ENCODE measurements at places on chromosomes 1 and 21.

DNA sequence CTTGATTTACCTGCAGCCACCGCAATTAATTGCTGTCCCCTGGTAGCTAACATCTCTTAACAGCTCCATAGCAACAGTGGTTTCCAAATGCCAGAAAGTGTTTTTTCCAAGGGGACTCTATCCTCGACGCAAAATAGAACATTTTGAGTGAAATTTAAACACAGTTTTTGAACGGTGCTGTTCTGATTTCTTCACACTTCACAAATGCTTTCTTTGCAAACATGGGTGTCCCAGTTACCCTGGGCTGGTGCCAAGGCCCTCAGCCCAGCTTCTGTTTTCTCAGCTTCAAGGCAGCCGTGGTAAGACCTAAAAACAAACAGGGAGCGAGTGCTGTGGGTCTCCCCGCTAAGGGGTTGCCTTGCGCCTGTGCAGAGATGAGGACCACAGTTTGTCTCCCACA is 147.3 kb upstream of the VAMP3 start:
- no peak for DNase-seq

GRCh38 chr1:221742555-221743415 is 896 bp upstream of the DUSP10 start:
- DNase-seq, result peak; percentile 91

DNA sequence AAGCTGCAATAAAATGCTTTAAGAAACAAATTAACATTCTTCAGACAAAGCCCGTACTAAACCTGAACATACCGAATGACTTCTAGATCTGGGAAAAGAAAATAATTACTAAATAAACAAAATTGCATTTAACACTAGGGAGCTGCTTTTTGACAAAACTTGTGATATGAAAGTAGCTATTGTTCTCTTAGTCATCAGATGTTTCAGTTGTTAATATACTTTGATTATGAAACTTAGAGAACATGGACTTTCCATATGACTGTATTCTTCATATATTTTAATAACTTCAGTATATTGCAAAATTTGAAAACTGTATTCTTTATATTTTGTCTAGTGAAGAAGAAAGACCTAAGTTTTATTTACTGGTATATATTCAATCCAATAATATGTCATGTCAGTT is 1262.1 kb downstream of the NCAM2 start:
- DNase-seq, result no peak

DNA sequence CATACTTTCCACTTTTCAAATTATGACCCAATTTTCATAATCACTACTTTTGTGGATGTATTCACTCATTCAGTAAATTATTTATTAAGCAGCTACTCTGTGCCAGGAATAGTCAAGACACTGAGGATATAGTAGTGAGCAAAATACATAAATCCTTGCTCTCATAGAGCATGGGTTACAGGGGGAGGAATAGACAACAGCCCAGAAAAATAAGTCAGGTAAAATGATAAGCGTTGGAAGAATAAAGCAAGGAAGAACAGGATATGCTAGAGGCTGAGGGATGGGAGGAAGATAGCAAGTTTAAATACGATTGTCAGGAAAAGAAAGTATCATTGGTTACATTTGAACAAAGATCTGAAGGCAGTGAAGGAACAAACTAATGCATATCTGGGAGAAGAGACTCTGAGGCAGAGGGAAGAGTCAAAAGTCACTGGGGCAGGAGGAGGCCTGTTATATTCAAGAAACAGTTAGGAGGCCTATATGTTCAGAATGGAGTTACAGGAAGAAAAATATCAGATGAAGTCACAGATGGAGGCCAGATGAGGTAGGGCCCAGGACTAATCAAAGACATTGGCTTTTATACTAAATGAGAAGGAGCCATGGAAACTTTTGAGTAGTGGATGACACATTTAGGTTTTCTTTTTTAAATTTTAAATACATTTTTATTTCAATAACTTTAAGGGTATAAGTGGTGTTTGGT is 42.9 kb downstream of the SEC22B start:
- DNase-seq, result no peak

DNA sequence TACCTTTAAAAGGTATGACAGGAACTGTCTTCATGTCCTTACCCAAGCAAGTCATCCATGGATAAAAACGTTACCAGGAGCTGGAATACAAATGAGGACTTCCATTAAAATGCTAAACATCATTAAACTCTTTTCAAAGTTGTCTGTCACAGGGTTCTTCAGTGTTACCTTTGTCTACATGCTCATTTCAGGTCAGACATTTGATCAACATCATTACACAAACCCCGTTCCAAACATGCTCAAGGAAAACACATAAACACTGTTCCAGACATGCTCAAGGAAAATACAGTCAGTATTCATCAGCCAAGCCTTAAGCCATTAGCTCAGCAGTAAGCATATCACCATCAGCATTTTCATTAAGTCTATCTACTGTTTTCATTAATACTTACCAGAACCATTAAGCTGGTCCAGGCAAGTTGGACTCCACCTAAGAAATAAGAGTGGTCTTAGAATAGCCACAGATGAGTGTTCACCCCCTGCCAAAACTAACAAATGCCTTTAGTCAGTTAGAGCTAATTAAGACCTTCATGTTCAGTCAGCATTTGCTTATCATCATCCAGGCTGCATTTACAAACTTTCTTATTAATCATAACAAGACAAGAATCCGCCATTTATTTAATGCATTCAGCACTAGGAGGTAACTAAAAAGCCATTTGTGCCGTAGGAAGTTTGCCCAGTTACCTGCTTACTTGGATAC is 2.2 kb downstream of the GAS5 start:
- DNase-seq, result no peak

DNA sequence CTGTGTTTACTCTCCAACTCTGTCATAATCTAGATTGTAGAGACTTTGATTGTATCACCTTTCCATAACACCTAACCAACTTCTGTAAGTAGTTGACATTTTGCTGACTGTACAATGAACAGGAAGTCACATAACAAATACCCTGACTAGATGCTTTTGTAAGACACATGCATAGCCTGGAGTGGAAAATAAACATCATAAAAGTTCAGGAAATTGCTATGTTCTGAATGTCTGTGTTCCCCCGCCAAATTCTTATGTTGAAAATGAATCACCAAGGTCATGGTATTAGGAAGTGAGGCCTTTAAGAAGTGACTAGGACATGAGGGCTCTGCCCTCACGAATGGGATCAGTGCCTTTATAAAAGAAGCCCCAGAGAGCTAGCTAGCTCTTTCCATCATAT is 40.4 kb upstream of the ZSWIM5 start:
- peak; percentile 36 for DNase-seq

DNA sequence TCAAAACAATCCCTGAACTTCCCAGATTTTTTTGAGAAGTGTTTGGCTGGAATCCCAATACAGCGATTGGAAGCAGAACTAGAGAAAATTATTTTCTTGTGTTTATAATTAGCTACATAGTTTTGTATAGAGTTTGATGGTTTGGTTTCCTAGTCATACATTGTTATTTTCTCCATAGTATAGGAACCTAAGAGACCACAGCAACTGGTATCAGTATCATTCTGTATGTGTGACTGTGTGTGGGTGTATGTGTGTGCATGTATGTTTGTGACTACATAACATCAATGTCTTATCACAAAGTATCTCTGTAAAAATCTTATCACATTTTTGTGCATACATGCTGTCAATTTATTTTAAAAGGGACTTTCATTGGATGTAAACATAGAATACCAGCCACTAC is 780.5 kb downstream of the MRPL39 start:
- DNase-seq, result no peak

- no peak for DNase-seq
Observed at GRCh38 chr21:23131177-23131576, 2133.0 kb downstream of the NCAM2 start.

GRCh38 chr1:44924835-44925464 is 61.4 kb downstream of the EIF2B3 start:
- peak; percentile 91 for DNase-seq

GRCh38 chr1:243916160-243916559 is 66.1 kb upstream of the AKT3 start:
- DNase-seq, result no peak

DNA sequence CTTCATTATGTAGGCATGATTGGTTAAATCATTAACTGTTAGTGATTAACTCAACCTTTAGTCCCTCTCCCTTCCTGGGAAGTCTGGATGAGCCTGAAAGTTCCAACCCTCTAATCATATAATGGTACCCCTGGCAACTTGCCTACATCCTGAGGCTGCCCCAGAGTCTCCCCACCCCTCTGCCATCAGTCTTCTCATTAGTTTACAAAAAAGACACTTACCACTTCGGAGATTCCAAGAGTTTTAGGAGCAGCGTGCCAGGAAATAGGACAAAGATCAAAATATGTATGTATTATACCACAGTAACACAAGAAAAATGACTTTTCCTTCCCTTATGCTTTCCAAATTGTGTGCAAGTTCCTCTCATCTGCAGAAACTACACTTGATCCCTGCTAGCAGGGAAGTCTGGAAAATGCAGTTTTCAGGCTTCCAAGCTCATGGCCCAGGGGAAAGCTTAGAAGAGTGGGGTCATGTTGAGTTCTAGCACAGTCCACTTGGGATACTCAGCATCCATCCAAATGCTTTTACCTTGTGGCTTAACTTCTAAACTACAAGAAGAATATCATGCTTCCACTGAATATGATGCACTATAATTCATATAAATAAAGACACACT is 64.6 kb upstream of the PPIH start:
- DNase-seq, result no peak
